ENCODE measurements at places on chromosomes 6 and 20.
A peak's percentile ranks its signal among the peaks of the same experiment; 100 is the strongest.

- no peak for DNase-seq
Measured at GRCh38 chr6:142857233-142857761, 87.7 kb downstream of the HIVEP2 start.

DNA sequence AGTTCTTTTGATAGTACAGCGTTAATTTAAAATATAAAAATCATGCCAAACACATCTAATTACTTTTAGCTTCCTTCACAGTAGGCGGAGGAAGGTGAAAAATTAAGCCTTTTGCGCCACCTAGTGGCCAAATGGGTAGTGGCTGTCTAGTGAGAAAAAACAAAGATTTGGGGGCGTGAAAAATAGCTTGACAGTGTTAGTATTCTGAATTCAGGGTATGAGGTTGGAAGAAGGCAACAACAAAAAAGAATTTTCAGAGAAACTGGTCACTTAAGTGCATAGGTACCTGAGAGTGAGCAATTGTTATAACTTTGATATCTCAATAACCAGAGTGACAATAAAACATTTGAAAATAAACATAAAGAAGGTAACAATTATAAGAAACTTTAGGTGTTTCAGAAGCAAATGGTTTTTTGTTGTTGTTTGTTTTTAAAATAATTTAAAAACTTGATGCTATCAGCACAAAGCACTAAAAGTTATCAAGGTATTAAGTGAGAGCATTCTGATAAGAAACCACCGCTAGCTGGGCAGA is 14.3 kb downstream of the PSMB9 start:
- DNase-seq: peak; percentile 54

DNA sequence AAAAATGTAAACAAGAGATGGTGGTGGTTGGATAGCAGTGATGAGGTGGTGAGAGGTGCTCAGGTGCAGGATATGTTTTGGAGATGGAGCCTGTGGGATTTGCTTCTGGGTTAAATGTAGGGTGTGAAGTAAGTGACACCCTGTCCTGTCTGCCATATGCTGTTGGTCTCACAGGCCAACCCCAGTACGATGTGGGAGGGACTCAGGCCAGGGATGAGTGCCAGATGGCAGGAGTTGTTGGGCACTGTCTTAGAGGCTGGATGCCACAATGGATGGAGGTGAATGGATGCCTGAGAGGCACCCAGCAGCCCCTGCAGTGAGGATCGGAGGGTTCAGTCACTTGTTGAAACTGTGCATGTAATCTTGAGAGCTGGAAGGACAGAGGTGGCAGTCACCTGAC is 259.3 kb downstream of the NRN1 start:
- no peak for DNase-seq

DNA sequence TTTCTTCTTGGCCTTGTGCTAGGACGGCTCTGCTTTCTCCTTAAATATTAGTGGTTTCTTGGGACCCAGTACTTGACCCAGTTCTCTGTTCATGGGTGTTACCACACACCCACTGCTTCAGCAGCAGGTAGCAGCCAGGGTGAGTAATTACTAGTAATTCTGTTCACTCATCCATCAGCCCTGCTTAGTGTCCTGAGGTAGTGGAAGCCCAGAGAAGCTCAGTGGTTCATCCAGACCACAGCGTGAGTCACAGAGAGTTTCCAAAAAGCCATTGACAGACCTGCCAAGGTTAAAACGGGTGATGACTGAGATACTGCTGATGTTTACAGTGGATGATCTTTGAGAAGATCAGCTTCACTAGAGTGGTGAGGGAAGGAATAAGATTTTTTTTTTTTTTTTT is 51.7 kb upstream of the HINT3 start:
- DNase-seq: no peak

DNA sequence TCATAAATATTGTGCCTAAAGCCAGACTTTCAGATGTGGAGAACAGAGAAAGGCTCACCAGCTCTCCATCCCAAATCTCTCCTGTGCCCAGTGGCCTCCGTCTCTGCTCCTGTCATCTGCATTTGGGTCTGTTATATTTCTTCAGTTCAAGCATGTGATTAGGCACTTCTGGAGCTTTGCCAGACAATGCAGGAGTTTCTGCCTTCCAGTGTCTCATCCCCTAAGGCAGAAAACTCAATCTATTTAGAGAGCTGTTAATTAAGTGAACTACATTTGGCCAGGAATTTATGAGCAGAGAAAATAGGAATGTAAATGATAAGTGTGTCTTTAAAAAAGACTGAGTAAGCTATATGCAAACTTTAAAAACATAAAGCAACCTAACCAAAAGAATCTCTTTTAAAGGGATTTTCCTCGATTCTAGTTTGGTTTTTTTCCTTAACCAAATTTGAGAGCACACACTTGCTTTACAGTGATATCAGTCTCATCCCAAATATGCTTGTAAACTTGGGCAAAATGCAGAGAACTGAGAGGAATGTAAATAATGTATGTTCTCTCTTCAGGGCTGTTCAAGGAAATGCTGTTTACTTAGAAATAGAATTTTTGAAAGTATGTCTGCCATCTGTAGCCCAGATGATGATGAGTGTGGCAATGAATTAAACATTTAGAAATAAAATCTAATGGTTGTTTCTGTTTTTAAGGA is 113.9 kb downstream of the ELOVL4 start:
- DNase-seq: no peak

DNA sequence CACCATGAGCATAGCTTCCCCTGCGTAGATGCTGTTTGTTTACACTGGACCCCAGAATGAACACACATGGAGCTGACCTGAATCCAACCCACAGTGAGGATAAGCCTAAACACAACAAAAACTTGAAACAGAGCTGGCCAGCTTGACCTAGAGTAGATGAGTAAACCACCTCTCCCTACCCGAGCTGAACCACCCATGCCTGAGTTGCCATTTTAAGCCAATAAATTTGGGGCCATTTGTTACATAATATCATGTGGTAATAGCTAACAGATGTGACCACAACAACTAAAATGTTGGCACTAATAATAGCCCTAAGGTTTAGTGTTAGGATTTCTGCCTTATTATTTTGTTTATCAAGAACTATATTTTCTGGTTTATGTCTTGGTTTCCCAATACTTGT is 103.2 kb upstream of the GRIK2 start:
- DNase-seq: no peak

DNA sequence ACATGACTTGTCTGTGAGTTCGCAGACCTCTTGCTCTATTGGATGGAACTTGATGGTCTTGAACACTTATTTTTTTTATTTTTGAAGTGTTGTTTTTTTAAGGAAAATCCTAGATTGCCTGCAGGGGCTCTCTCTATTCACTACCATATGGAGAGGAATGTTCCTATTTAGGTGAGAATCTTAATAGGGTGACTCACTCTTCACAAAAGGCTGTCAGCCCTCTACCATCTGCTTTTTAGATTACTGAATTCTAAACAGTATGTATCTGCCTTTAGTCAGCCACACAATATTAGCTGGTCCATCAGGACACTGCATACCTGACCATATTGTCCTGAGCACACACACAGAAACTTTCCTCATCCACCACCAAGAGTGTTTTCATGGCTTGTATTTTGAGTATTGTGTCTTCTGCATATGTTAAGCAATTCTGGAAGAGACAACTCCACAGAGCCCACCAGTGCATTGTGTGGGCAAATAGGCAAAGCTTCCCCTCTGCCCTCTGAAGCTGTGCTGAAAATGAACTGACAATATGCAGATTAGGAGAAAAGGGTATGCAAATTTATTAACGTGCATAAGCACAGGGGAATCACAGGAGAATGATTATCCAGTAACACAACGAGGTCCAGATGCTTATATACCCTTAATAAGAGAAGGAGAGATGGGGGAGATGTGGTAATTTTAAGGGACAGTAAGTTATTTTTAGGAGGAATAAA is 6.6 kb upstream of the BTBD9 start:
- DNase-seq: no peak

- DNase-seq: no peak
Measured at GRCh38 chr6:72410769-72411168, 211.1 kb upstream of the KCNQ5 start.

GRCh38 chr20:39773380-39774000 is 811.3 kb downstream of the DHX35 start:
- no peak for DNase-seq

All from AG08396 (cell line).